T-cell (primary cell): ENCODE measurements at places on chromosomes 5 and 9. TPM values are rescaled to one million over a fixed set of nuclear protein-coding genes. Genes with fewer than 3 reads are reported as not detected.

Gene ZNF454
- 0.09 TPM for total RNA-seq

Gene BARHL1
- total RNA-seq, result not detected

Gene PCDHAC1
- total RNA-seq, result not detected

Gene DBH
- 0.32 TPM for total RNA-seq

DNA sequence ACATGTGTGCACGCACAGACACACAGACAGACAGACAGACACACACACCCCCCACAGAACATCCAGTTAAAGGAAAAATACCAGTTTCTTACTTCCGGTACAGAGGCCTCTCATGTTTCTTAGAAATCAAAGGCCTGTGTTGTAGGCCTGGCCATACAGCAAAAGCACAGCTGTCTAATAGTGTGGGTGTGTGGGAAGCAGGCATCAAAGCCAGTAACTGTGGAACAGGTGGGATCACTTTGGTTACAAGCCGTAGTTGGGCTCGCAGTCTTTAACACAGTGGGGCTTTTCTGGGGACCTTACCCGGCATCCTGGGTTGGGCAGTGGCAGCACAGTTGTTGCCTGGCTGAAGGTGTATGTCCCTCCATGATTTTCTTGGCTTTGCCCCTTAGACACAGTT is 55.2 kb downstream of the FBXL7 start:
- no peaks in the 10 kb centered on the region for H3K27me3 ChIP-seq
- no peak overlapping the region for H3K4me3 ChIP-seq
- no peaks in the 10 kb centered on the region for H3K36me3 ChIP-seq
- H3K4me1 ChIP-seq, result no peaks in the 10 kb centered on the region
- no peak for DNase-seq
- no peak overlapping the region for H3K27ac ChIP-seq

DNA sequence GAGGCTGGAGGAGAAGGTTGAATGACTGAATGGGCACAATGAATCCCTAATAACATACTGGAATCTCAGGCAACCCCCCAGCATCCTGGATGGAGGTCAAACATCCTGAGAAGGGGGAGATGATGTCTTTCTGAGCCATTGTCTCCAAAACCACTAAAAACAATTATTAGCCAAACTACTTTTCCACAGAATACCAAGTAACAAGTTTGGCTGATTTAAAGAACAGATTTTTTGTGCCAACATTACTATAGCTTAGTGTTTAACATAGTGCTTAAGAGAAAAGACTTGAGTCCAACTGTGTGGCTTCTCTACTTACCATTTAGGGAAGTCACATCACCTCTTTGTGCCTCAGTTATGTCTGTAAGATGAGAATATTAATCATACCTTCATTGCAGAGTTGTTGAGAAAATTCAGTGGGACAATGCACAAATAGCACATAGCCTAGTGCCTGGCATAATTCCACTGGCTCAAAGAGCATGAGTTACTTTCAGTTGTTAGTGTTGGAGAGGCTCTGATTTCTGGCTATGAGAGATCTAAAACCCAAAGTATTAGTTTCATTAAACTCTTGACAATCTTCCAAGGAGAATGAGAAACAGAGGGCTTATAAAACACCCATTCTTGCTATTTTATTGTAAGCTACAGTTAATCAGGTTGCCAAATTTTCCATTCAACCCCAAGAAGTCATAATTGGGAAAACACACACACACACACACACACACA is 111.3 kb upstream of the NR3C1 start:
- H3K36me3 ChIP-seq, result no peaks in the 10 kb centered on the region
- H3K27me3 ChIP-seq, result no peaks in the 10 kb centered on the region
- H3K27ac ChIP-seq, result no peak overlapping the region
- no peak overlapping the region for H3K4me3 ChIP-seq
- no peak for DNase-seq

DNA sequence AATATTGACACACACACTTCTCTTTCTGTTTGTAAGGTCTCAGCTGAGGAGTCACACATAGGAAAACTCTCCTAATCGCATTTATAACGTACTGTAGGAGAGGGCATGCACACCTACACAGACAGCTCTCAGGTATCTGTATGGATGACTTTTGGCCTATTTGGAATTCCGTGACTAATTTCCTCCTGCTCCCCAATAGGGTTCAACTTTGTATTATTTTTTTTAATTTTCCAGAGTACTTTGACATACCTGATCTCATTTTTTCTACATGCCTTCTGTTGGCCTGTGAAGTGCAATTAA is 195.9 kb downstream of the ARHGAP26 start:
- H3K27ac ChIP-seq, result no peak overlapping the region
- H3K4me3 ChIP-seq, result no peak overlapping the region
- no peaks in the 10 kb centered on the region for H3K4me1 ChIP-seq
- DNase-seq, result no peak
